ENCODE measurements at places on chromosomes 3 and 15. TPM values are rescaled to one million over a fixed set of nuclear protein-coding genes. Genes with fewer than 3 reads are reported as not detected.

Gene ILDR1
- total RNA-seq, result not detected

Gene CCDC33
- not detected for total RNA-seq

Gene CLRN1
- total RNA-seq, result not detected

Gene TICRR
- total RNA-seq, result not detected

DNA sequence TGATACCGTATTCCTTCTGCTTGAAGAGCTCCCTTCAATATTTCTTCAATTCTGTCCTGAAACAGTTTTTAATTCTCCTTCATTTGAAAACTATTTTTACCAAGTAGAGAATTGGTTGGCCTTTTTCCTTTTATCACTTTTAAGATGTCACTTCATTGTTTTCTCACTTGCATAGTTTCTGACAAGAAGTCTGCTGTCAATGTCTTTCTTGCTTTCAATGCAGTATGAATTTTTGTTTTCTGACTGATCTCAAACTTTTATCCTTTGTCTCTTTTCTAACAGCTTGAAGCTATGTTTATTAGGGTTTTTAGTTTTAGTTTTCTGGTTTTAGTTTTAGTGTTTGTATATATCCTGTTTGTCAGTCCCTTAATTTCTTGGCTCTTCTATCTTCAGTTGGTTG lies 364.8 kb upstream of the TPRG1 start:
- no peak overlapping the region for H3K4me3 ChIP-seq
- H3K27me3 ChIP-seq, result no peaks in the 10 kb centered on the region
- no peaks in the 10 kb centered on the region for H3K36me3 ChIP-seq

GRCh38 chr3:188578576-188579363 lies 424.8 kb downstream of the LPP start:
- H3K27me3 ChIP-seq, result no peaks in the 10 kb centered on the region
- H3K4me3 ChIP-seq, result no peak overlapping the region
- DNase-seq, result peak; percentile 90

- DNase-seq, result no peak
- no peaks in the 10 kb centered on the region for H3K27me3 ChIP-seq
- no peak overlapping the region for H3K4me3 ChIP-seq
- no peaks in the 10 kb centered on the region for H3K36me3 ChIP-seq
- H3K27ac ChIP-seq, result no peak overlapping the region
- no peaks in the 10 kb centered on the region for H3K4me1 ChIP-seq
These were observed 59.8 kb upstream of the GYG1 start for GRCh38 chr3:148931574-148931973.

DNA sequence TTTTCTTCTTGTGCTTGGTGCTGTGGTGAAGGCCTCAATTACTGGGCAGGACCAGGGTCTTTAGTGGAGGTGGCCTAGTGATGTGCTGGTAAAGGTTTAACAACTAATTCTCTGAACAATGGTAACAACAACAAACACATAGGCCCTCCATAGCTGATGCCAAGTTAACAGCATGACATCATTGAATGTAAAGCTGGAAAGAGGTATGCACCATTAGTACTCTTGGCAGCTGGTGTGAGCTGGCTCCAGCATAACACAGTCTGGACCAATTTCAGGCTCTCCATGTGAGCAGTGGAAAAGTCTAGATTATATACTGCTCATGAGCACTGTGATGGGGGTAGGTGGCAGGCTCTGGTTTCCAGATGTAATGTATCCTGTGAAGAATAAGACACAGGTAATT lies 61.8 kb downstream of the SLC7A14 start:
- H3K27ac ChIP-seq, result no peak overlapping the region
- H3K4me3 ChIP-seq, result no peak overlapping the region
- DNase-seq, result no peak
- H3K4me1 ChIP-seq, result no peaks in the 10 kb centered on the region
- no peaks in the 10 kb centered on the region for H3K27me3 ChIP-seq

Measured in sigmoid colon (tissue), 7 donors.